ENCODE measurements at places on chromosomes 3 and 15.

DNA sequence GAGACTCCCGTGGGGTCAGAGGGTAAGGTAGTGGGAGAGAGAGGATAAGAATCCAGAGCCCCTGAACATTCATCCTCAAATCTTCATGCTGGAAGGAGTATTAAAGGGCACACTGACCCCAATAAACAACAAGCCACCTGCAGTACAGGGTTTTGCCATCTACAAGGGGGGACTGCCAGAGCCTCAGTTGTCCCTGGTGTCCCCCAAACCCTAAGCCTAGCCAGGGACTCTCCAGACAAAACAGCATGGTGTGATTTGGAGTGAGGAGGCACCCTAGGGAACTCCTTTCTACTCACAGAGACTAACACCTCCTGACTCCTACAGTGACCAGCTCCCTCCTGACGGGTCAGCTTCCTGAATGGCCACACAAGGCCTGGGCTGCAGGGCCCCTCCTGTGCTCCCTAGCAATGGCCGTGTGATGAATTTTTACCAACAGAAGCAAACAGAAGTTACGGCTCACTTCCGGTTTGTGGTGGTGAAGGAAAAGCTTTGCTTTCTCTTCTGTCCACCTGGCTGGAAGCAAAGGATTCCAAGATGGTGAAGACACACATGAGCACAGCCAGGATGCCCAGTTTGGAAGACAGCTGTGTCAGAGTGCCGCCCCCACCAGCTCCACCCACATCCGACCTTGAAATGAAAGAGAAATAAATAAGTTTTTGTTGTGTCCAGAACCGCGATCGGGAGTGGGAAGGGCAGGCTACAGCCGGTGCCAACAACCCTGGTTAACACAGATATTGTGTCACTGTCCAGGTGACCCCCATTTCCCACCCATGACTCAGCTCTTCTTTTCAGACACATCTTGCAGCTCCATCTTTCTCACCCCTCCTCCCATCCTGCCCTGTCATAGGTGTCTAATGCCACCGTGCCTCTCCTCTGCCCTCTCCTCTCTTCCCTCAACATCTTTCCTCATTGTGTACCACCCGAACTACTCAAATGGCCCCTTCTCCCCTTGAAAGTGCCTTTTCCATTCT lies 69.6 kb upstream of the ATP13A3 start:
- DNase-seq, result no peak

DNA sequence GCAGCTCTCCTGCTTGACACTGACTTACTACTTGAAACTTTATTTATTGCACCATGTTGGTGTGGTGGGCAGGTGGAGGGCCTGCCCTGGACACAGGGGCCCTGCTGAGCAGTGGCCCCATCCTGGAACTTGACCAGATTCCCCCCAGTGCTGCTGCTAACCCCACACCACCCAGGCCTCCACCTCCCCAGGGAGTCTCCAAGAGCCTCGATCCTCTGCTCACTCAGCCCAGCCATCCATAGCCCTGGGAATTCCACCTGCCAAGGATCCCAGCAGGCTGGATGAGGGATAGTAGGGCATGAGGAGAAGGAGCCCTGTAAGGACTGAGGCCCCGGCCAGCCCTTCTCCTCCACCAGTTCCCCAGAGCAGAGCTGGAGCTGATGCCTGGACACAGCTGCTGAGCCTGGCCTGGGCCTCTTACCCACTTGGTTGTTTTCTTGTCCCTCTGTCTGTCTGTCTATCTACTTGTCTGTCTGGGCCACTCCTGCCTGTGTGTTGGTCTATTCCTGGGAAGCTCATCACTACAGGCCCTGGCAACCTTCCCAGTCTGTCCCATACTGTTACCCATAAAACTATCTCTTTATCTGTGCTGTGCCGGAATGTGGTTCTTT lies 2.8 kb downstream of the CHAC1 start:
- DNase-seq, result no peak

DNA sequence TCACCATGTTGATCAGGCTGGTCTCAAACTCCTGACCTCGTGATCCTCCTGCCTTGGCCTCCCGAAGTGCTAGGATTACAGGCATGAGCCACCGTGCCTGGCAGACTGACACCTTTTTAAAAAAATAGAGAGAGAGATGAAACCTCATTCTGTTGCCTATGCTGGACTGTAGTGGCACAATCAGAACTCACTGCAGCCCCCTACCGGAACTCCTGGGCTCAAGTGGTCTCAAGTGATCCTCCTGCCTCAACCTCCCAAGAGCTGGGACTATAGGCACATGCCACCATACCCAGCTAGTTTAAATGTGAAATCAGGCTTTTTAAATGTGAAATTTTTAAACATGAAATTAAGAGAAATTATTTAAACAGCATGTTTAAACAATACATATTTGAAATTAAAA lies 265.2 kb upstream of the UBE2E1 start:
- DNase-seq, result no peak

- peak; percentile 4 for DNase-seq
Observed at GRCh38 chr3:142445816-142446254, 2.0 kb downstream of the XRN1 start.

DNA sequence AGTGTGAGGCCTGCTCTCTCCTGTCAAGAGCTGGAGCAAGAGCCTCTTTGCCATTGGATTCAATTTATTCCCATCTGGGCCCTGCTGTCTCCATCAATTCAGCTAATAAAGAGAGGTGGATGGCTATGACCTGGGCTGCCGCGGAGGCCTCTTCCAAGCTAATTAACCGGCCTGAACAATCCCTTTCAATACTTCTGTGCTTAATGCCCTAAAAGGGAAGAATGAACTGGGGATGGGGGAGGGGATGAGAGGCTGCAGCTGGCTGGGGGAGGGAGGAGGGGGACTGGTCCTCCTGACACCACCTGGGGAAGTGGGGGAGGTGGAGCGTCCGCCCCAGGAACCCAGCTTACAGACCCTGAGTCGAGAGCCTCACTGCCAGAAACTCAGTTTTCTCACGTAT lies 33.4 kb upstream of the PRR23E start:
- no peak for DNase-seq

GRCh38 chr3:134197681-134198261 lies 52.9 kb downstream of the RYK start:
- peak; percentile 79 for DNase-seq

GRCh38 chr3:129318921-129319320 lies 40.3 kb downstream of the HMCES start:
- DNase-seq, result no peak

GRCh38 chr3:77267589-77267988 lies 227.7 kb downstream of the ROBO2 start:
- DNase-seq, result no peak

- DNase-seq, result no peak
Observed at GRCh38 chr15:101045835-101046691, 126.9 kb downstream of the LRRK1 start.
